Muscle of back (tissue), 13 donors: ENCODE measurements at places on chromosomes 6 and 20.
A peak's percentile ranks its signal among the peaks of the same experiment; 100 is the strongest.

GRCh38 chr6:14722001-14722562, 523.8 kb upstream of the JARID2 start:
- DNase-seq = no peak

DNA sequence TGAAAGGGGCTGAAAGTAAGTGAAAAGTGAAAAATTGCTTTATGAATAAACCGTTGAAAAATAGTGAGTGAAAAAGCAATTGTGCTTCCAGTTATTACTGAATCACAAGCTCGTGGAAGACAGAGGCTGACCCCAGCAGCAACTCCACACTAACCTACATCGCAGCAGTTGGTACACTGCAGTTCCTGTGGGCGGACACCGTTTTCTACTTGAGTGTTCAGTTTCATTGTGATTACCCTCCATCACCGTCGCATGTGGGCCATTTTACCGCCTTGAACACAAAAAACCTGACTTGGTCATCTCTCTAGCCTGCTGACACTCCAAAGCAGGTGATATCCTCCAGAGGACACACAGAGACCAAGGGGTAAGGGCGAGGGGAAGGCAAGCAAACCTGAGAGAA, 28.4 kb downstream of the PRDM1 start:
- no peak for DNase-seq

DNA sequence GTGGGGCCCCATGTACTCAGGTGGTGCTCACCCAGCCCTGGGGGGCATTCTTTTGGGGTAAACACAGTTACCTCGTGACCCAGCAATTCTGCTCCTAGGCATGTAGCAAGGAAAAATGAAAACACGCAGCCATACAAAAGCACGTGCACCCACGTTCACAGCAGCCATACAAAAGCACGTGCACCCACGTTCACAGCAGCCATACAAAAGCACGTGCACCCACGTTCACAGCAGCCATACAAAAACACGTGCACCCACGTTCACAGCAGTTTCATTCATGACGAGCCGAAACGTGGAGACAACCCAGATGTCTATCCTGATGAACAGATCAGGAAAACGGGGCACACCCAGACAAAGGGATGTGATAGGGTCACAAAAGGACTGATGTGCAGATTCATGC, 57.1 kb downstream of the YTHDF1 start:
- no peak for DNase-seq

GRCh38 chr6:100461917-100462705, 2.6 kb downstream of the SIM1 start:
- DNase-seq = peak; percentile 27

GRCh38 chr6:141041596-141042087, 1091.1 kb upstream of the GJE1 start:
- DNase-seq = no peak

DNA sequence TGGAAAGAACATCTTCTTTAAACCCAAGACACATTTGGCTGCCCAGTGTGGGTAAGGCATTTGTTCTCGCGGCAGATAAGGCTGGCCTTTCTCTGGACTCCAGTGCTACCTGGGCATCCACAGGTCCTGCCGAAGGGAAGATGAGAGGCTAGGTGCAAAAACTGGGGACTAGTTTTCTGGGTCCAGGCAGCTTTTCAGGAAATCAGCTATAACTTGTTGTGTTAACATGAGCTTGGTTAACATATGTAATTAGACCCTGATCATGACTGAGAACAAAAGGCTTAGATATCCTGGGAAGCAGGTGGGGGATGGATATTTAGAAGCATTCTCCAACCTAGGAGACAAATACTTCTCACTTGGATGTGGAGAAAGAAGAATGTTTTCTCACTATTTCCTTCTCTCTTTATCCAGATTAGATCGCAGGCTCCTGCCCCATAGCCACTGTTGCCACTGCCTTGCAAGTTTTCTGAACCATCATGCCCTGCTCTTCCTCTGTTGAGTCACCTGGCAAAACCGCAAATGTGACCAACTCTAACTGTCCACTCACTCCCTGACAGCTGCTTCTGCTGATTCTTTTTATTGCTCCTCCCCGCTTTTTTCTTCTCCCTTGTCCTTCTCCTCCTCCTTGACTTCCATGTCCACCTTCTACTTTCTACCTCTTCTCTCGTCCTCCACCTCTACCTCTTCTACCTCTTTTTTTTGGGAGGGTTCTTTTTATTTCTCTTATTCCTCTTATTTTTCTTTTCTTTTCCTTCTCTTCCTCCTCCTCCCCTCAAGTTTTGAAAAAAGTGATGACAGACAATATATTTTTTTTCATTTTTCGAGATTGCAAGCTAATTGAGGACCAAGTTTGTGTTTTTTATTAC, 258.1 kb downstream of the UTRN start:
- no peak for DNase-seq

DNA sequence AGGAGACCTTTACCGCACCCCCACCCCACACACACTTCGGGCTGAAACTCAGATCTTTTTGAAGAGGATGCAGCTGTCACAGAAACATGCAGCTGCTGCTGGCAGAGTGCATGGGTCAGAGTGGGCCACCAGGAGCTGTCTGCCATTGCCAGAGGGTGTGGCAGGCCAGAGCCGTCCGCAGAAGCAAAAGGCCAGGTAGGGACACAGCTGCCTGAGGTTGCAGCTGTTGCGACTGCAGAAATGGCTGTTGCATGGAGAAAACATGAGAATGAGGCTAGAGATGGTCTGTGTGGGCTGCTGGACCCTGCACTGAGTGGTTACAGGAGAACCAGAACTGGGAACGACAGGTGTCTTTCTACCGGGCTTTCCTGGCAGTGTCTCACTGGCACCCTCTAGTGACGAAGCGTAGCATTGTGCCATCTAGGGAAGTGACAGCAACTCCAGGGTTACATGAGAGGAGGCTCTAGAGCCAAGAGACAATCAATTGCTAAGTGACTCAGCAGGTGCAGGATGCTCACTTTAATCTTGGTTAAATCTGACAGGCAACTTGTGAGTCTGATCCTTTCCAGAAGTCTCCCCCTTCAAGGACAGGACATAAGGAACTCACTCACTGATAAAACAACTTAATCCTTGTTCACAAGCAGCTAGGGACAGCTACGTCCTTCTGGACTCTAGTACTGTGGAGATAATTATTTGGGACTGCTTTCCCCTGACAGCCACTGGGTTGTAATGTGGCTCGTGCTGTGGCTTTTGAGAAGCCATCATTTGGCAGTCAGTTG, 29.1 kb upstream of the SERPINB9 start:
- DNase-seq = peak; percentile 69

GRCh38 chr20:19701429-19701828, 56.6 kb upstream of the RIN2 start:
- DNase-seq = no peak

DNA sequence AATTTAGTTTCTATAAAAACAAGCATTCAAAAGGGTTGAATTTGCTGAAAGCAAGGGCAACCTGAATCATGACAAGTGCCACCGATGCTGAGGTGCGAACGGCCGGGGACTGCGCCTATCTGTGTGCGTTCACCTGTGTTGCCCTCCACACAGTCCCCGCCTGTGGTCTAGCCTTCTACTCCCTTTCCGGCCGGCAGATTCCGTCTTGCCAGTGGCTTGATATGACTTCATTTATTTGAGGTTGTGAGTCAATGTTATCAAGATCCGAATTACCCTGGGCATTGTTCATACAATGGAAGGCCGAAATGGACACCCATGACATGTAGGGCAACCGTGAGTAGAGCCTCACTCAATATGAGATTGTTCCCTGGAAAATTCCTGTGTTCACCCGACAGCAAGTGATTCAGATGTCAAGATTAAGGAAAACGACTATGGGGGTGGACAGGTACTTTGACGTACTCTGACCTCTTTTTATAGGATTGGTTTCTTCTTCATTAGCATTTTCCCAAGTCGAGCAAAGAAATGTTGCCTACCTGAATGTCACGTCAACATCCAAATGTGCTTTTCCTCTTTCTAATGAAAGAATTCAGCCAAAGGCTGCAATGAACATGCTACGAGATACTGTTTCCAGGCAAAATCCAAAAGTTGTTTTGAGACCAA, 41.1 kb upstream of the NEDD9 start:
- DNase-seq = no peak

GRCh38 chr6:124434421-124434820, 527.8 kb upstream of the RNF217 start:
- no peak for DNase-seq

- peak; percentile 67 for DNase-seq
Observed at GRCh38 chr6:161169696-161170095, 104.2 kb downstream of the AGPAT4 start.

- DNase-seq = no peak
Observed at GRCh38 chr6:96505363-96505762, 16.2 kb upstream of the UFL1 start.

- DNase-seq = no peak
Observed at GRCh38 chr20:23773579-23773978, 22.8 kb upstream of the CST1 start.

DNA sequence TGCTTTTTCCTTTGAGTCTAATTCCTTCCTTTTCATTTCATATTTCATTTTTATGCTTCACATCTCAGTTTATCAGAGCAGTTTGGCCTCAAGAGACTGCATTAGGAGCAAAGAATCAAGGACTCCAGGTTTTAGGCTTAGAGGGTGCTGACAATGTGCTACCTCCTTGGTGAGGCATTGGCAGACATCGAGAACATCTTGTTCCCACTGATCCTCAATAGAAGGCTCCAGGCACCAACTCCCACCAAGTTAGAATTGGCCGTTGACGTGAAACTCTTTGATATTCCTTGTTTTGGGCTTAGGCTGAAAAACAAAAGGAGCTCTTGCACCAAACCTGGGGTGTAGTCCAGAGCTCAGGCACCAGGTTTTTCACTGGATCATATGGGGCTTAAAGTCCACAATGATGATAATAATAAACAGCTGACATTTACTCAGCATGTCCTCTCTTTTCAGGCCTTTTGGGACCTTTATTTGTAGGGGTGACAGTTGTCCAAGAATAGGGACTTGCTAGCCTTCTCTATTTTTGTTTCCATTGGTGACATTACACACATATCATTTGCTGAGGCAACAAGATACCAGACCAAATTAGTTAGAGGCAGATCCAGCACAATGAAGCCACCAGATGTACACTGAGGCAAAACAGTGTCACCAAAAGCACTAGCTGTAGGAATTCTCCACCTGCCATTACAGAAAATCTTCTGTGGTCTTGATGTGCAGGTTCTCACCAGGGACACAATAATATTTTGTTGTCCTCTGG, 81.0 kb upstream of the ENPP5 start:
- DNase-seq = no peak

- peak; percentile 70 for DNase-seq
Observed at GRCh38 chr6:132830334-132830751, 16.0 kb downstream of the RPS12 start.

DNA sequence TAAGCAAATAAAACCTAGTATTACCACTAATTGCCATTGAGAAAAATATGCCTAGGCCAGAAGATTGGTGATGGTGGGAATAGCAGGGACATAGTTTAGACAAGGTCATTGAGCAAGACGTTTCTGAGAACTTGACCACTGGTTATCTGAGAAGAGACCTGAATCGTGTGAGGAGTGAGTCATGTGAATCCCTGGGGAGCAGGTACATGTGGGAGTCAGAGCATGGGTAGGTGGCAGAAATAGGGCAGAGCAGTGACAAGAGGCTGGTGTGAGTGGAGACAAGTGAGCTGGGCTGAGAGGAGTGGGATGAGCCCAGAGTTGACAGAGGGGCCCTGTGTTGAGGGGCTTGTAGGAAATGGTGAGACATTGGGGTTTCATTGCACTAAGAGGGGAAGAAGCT, 16.4 kb downstream of the MICA start:
- no peak for DNase-seq

- no peak for DNase-seq
Observed at GRCh38 chr6:157281570-157281969, 41.7 kb downstream of the TMEM242 start.

DNA sequence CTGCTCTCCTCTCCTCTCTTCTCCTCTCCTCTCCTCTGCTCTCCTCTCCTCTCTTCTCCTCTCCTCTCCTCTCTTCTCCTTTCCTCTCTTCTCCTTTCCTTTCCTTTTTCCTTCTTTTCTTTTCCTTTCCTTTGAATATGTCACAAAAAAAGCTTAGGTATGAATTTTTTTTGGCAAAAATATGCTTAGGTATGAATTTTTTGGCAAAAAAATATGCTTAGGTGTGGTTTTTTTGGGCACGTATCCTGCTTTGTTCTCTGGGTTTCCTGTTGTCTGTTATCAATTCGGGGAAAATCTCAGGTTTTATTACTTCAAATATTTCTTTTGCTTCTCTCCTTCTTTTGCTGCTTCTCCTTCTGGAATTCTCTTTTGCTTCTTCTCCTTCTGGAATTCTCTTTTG, 155.5 kb upstream of the PMEPA1 start:
- DNase-seq = no peak

GRCh38 chr6:26122402-26122792, 35.2 kb downstream of the HFE start:
- DNase-seq = no peak

DNA sequence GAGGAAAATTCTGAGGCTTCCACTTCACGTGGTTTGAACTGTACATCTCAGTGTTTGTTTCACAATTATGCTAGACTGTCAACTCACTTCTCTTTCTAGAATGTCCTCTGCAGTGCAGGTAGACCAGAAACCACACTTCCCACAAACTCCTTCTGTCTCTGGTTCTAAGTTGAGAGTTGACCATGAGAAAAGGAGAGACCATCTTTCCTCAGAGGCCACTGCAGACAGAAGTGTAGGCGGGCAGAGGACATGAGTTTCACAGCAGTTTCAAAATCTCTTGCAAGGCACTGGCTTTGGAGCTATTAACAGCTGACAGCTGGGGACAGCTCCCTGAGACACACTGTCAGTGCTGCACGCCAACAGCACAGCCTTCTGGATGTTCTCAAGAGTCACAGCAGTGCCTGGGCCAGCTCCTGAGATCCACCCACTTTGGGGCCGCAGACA, 55.4 kb upstream of the MOXD1 start:
- DNase-seq = peak; percentile 21

- DNase-seq = peak; percentile 53
Observed at GRCh38 chr6:131387562-131388447, 185.2 kb upstream of the ARG1 start.

DNA sequence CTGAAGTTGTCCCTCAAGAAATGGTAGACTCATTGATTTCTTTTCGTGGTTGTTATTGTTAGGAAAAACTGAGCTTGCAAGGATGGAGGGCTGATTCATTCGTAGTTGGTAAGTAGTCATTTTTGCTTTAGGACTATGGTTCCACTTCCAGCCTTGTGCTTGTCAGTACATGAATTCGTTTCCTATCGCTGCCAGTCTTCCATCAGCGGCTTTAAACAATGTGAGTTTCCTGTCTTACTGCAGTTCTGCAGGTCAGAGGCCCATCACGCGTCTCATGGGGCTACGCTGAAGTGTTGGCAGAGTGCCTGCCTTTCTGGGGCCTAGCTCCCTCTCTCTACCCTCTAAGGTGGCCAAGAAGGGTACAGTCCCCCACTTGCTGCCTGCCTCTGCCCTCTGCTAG, 11.4 kb upstream of the MDFI start:
- DNase-seq = no peak

DNA sequence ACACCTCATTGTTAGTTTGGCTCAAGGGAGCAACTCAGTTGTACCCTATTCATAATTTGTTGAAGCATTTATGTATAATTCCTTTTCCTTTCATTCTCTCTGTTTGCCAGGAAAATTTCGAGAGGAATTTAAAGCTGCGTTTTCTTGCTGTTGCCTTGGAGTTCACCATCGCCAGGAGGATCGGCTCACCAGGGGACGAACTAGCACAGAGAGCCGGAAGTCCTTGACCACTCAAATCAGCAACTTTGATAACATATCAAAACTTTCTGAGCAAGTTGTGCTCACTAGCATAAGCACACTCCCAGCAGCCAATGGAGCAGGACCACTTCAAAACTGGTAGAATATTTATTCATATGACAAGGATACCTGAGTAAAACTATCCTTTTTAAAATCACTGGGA, 45.2 kb upstream of the GFRAL start:
- DNase-seq = peak; percentile 34
